Activated CD4-positive, CD25-positive, alpha-beta regulatory T cell (primary cell): ENCODE measurements at places on chromosomes 11 and 22.

DNA sequence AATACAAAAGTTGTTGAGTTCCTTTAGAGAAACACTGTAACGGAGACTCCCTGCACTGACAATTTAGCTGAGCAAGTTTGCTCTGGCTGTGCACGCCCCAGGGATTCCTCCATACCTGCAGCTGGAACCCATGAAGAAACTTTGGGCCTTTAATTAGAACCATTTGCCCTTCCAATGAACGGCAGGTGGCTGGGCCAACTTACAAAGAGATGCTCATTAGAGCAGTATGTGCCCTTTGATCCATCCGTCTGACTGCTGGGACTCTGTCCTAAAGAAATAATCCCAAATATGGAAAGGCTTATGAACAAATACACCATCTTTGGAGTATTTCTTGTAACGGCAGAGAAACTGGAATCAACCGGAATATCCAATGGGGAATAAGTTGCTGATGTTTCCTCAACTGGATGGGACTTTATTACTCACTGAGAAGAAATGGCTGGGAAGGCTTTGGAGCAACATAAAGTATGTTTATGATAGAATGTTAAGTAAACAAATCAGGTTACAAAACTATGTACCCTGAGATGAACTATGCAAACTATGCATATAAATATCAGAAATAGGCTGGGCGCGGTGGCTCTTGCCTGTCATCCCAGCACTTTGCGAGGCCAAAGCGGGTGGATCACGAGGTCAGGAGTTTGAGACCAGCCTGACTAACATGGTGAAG, 24.4 kb upstream of the FBLN1 start:
- DNase-seq: no peak

- no peak for DNase-seq
Observed at GRCh38 chr11:70510106-70510505, 111.8 kb downstream of the CTTN start.

DNA sequence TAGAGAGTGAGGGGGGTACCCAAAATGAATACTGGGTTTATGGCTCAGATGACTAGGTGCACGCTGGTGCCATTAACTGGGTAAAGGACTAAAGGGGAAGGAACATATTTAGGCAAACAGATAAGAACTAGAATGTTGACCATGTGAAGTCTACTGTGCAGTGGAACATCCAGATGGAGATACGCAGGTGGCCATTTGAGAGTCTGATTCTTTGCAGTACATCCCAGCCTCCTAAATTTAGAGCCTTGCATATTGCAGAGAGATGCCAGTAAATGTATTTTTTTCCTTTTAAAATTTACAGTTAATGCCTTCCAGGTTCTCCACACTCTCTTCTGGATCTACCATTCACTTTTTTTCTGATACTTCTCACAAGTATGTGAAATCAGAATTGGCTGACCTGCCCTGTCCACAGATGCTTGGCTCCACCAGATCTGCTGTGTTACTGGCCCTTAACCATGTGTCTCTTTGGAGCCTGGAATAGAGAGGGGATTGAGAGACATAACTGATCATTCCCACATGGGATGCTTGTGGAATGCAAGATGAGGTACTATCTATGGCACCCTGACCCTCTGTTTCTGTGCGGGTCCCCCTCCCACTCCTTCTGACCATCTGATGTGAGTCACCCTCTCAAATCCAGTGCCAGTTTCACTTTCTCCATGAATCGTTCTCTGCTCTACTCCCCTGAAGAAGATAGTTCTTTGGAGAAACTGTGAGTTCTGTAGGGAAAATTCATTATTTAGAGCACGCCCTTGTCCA, 77.0 kb upstream of the NCAM1 start:
- no peak for DNase-seq

DNA sequence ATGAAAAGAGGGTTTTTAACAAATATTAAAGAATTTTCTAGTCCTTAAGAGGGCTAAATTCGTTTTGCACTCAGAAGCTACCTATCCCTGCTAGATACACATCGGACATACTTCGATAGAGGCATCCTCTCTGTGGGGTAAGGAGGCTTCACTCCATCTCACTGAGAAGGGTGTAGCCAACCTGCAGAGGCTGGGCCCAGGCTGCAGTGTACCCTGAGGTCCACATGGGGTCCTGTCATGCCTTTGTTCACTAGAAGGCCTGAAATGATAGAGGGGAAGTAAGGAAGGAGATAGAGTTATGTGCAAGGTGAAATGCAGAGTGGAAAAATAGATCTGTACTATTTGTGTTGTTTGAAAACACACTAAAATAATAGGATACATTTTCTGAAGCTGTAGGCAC, 45.6 kb downstream of the IGSF9B start:
- no peak for DNase-seq

DNA sequence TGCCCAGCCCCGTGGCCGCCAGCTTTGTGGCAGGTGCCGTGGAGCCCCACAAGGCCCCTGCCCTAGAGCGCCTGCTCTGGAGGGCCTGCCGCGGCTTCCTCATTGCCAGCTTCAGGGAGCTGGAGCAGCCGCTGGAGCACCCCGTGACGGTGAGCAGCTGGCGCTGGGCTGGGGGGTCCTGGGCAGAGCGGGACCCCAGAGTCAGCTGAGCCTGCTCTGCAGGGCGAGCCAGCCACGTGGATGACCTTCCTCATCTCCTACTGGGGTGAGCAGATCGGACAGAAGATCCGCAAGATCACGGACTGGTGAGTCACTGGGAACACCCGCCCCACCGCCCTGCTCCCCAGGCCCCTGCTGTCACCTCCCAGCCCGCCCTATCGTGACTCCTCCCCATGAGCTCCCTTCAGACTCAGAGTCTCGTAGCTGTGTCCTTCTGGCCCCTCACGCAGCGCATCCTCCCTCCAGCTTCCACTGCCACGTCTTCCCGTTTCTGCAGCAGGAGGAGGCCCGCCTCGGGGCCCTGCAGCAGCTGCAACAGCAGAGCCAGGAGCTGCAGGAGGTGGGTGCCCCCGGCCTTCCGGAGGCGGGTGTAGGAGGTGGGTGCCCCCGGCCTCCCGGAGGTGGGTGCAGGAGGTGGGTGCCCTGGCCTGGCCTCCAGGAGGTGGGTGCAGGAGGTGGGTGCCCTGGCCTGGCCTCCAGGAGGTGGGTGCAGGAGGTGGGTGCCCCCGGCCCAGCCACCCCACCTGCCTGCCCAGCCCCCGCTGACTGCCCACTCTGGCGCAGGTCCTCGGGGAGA, 4.7 kb downstream of the TCIRG1 start:
- DNase-seq: no peak

GRCh38 chr22:48760481-48761390, 1066.9 kb downstream of the BRD1 start:
- no peak for DNase-seq

- no peak for DNase-seq
Observed at GRCh38 chr11:11306855-11307254, 46.2 kb downstream of the CSNK2A3 start.

DNA sequence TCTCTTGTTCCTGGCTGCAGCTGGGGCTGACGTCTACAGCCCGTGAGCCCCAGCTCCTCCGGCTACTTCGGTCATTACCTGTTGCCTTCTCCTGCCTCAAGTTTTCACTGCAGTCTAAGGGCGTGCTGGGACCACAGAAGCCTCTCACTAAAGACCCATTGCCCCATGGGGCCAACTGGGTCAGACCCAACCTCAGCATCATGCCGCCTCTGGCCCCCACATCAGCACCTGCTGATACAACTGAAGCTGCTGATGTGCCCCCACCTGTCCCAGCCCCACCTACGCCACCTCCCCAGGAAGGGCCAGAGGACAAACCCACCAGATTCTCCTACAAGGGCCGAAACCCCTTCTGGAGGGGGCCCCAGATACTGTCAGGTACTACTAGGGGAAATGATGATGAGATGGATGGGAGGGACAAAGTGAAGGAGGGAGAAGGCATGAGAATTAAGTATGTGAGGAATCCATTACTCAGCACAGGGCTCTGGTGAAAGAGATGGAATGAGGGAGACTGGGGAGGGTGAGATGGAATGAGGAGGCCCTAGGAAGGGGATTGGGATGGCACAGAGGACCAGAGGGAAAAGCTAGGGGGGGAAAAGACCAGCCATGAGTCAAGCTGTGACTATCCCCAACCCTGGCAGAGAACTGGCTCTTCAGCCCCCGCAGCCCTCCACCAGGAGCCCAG, 5.1 kb downstream of the C11orf42 start:
- DNase-seq: no peak

- no peak for DNase-seq
Observed at GRCh38 chr22:40200795-40201530, 23.2 kb downstream of the TNRC6B start.
